ENCODE measurements at places on chromosomes 2 and 18. TPM values are rescaled to one million over a fixed set of nuclear protein-coding genes. Genes with fewer than 3 reads are reported as not detected.

The AKAIN1 gene
- total RNA-seq, result not detected

The DCAF17 gene
- 22.6 TPM for total RNA-seq

The RTKN gene
- total RNA-seq, result 3.9 TPM

The CGREF1 gene
- total RNA-seq, result 9.0 TPM

The RBM44 gene
- 1.0 TPM for total RNA-seq

The ARHGAP28 gene
- not detected for total RNA-seq

Data from activated T-helper 2 cell treated with anti-CD3 and anti-CD28 coated beads, Interferon-gamma antibody, Interleukin-2, Interleukin-4, amounts not matched to agents 10 μg/mL and 5 μg/mL and 100 μg/mL, durations not matched to agents 14 hours and 24 hours and 36 hours (primary cell).